ENCODE measurements at places on chromosomes 1 and 21. TPM values are rescaled to one million over a fixed set of nuclear protein-coding genes. Genes with fewer than 3 reads are reported as not detected.

Gene STX12
- 31.7 TPM for total RNA-seq

Gene BMP8B
- 0.12 TPM for total RNA-seq

Gene UTS2
- total RNA-seq = not detected

Gene ST6GALNAC3
- not detected for total RNA-seq

Gene FAM3B
- total RNA-seq = not detected

Gene ARTN
- 0.85 TPM for total RNA-seq

Gene IBA57
- total RNA-seq = 7.1 TPM
